ENCODE measurements at places on chromosomes 7 and 10. TPM values are rescaled to one million over a fixed set of nuclear protein-coding genes. Genes with fewer than 3 reads are reported as not detected.

LLCFC1 gene
- not detected for total RNA-seq

VWDE gene
- 0.19 TPM for total RNA-seq

CUZD1 gene
- total RNA-seq, result 0.54 TPM

HOXA6 gene
- total RNA-seq, result 0.36 TPM

HMX3 gene
- not detected for total RNA-seq

HTR7 gene
- total RNA-seq, result 0.47 TPM

AIFM2 gene
- total RNA-seq, result 3.6 TPM

MCM10 gene
- total RNA-seq, result 14.1 TPM

CCDC172 gene
- total RNA-seq, result not detected

SEPTIN14 gene
- total RNA-seq, result not detected

TMEM130 gene
- not detected for total RNA-seq

CALN1 gene
- not detected for total RNA-seq

UBN2 gene
- total RNA-seq, result 5.0 TPM

NME8 gene
- total RNA-seq, result not detected

TMEM213 gene
- not detected for total RNA-seq

TRDMT1 gene
- 4.3 TPM for total RNA-seq

GHRHR gene
- total RNA-seq, result 0.27 TPM

LRIT1 gene
- total RNA-seq, result not detected

PRKAR1B gene
- 20.3 TPM for total RNA-seq

Measured in endothelial cell of coronary artery (primary cell).